ENCODE measurements at places on chromosomes 2 and 18. TPM values are rescaled to one million over a fixed set of nuclear protein-coding genes. Genes with fewer than 3 reads are reported as not detected.

POTEJ gene
- polyA plus RNA-seq = 0.06 TPM

DNA sequence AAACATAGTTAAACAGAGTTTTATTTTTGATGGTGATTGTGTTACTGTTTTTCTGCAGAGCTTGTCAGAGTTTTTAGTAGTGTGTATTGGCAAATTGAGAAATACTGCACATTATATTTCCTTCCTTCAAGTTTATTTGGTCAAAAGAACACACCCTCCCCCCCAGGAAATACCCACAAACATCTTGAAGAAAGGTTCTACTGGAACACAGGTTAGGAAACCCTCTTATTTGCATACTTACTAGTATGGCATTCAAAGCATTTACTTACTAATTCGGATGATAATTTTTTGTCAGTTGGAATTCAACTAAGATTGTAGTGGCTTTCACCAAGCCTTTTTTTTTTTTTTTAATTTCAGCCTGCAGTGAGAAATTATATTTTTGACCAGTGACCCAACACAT is 9.1 kb downstream of the CAB39 start:
- no peak for DNase-seq

DNA sequence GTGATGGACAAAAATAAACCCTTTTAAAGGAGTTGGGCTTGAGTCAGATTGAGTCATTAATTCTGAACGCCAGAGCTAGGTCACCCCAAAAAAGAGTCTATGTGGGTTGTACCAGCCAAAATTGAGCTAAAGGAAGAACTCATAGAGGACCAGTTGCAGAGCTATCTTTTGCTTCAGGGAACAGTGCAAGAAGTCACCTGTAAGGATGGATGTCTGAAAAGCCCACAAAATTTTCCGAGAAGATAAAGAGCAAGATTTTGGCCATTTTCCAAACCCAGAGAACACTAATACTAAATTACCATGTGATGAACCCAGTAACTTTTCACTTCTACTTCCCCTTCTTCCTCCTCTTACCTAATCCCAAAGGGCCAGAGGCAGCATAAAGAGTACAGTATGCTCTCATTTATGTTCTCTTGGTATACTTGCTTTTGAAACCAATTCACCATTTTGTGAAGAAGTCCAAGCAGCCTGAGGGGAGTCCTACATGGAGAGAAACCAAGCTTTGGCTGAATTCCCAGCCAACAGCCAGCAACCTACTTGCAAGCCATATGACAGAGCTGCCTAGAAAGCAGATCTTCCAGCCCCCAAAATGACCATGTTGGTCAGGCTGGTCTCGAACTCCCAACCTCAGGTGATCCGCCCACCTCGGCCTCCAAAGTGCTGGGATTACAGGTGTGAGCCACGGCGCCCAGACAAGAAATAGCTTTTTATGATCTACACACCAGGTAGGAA is 551.7 kb downstream of the SATB2 start:
- DNase-seq = no peak

ELOA2 gene
- polyA plus RNA-seq = not detected

- no peak for DNase-seq
Observed at GRCh38 chr2:158750458-158751125, 44.5 kb upstream of the DAPL1 start.

LYG1 gene
- 2.4 TPM for polyA plus RNA-seq

SERPINB5 gene
- 0.56 TPM for polyA plus RNA-seq

GRCh38 chr2:181594322-181594721 is 62.6 kb downstream of the CERKL start:
- no peak for DNase-seq

- DNase-seq = no peak
Observed at GRCh38 chr2:5699963-5700362, 7.8 kb downstream of the SOX11 start.

SLC11A1 gene
- polyA plus RNA-seq = 1.7 TPM

SALL3 gene
- not detected for polyA plus RNA-seq

GRCh38 chr2:46067062-46067461 is 230.1 kb upstream of the EPAS1 start:
- no peak for DNase-seq

GRCh38 chr2:71611781-71612527 is 158.6 kb downstream of the DYSF start:
- DNase-seq = no peak

GRCh38 chr18:25057491-25058050 is 294.4 kb downstream of the ZNF521 start:
- no peak for DNase-seq

DNA sequence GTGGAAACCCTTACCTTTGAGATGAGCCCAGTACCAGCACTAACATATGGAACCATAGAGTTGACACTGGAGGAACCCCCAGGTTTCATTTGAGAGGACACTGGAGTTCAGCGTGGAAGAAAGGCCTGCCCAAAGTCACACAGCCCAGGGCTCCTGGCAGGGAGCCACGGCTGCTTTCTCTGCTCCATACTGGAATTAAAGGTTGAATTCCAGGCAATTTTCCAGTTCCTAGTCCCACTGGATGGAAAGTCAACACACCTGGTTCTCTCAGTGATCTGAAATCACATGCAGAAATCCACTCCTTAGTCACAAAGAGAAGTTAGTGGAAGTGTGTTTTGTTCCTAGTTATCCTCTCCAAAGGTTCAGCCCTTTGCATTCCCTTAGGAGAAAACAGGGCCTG is 336.1 kb upstream of the SKOR2 start:
- no peak for DNase-seq

DNA sequence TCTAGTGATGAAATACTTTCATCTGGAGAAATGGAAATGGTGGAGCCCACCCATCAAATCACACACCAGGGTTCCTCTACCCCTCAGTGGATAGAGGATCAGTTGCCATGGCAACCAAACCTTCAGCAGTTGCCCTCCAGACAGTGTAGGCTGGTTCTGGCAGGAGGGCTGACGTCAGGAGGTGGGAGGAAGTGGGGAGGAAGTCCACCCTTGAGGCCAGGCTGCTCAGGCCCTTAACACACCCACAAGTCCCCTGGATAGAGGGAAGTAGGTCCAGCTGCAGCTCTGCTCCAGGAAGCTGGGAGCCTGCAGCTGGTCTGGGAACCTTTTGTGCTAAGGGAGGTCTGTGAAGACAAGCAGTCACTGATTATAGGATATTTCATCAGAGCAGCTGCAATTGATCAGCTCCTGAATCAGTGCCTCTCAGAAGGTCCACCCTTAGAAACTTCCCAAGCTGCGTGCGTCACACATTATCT is 186.6 kb downstream of the MTX2 start:
- peak; percentile 89 for DNase-seq

FOXD4L1 gene
- 4.4 TPM for polyA plus RNA-seq

DNA sequence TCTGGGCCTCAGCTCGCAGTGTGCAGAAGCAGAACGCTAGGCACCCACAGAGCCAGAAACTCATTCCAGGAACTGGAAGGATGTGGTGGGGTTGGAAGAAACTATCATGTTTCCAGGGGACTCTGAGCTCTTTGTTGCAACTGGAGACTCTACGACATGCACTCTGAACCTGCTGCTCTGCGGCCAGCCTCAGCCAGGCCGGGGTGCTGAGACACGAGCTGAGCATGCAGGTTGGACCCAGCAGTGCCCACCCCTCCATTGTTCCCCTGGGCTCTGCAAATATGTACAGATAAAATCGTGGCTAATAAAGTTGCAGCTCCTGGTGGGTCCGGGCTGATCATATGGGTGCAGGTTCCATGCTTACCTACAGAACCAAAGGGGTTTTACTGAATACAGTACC is 37.6 kb upstream of the ARL4C start:
- DNase-seq = no peak

DNA sequence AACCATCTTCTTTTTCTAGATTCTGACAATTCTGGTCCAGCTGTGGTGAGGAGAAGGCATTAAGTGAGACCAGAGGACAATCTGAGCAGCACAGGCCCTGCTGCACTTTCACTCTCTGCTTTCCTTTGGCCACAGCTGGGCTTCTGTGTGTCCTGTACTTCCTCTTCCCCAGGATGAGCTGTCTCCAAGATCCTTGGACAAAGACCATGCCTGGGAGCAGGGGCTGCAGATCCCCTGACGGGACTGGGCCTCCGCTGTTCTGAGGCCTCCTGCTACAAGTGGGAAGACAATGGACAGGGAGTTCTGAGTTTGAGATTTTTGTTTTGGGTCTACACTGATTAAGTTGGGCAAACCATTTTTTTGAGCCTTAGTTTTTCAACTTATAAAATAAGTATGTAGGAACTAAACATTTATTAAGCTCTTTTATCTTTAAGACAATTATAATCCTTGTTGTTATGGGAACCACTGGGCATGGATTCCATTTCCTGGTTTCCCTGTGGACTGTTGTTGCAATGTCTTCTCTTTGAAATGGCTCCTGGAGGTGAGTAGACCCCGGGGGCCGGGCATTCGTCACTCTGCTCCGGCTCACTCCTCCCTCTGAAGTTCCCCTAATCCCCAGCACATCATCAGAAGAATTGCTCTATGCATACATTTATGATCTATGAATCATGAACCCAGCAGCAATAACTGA is 266.6 kb downstream of the ACTR3 start:
- DNase-seq = peak; percentile 13

- DNase-seq = no peak
Observed at GRCh38 chr18:45553723-45554388, 61.4 kb upstream of the SLC14A2 start.

- DNase-seq = no peak
Observed at GRCh38 chr2:172655091-172655837, 80.4 kb upstream of the RAPGEF4 start.

LAMA1 gene
- polyA plus RNA-seq = 1.2 TPM

DNA sequence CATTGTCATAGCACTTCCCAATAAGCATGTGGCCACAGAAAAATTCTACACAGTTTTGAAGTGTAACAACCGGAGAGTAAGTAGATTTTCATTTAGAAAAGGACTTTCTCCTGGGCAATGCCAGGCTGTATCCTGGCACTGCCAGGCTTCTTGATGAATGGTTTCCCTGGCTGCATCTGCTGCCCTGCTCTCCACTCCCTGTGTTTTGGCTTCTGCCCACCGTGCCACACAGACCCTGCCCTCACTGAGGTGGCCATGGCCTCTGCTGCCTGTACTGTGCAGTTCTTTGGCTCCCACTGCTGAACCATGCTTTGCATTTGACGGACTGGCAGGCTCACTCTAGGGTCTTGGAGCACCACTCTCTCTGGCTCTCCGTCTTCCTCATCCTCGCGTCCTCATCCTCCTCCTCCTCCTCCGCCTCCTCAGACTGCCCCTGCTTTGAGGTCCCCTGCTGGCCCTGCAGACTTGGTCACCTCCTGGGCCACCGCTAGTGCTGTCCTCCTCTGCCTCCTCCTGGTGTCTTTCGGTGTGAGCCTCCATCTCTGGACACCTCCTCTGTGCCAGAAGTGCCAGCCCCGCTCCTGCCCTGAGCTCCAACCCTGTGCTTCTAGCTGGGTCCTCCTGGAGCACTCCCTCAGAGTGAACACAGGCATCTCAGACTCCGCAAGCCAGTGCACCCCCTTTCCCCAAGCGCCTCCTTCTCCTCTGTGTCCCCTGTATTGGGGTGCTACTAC is 45.9 kb upstream of the CNGA3 start:
- DNase-seq = no peak

GRCh38 chr2:152078662-152079061 is 20.2 kb downstream of the CACNB4 start:
- DNase-seq = no peak

DNA sequence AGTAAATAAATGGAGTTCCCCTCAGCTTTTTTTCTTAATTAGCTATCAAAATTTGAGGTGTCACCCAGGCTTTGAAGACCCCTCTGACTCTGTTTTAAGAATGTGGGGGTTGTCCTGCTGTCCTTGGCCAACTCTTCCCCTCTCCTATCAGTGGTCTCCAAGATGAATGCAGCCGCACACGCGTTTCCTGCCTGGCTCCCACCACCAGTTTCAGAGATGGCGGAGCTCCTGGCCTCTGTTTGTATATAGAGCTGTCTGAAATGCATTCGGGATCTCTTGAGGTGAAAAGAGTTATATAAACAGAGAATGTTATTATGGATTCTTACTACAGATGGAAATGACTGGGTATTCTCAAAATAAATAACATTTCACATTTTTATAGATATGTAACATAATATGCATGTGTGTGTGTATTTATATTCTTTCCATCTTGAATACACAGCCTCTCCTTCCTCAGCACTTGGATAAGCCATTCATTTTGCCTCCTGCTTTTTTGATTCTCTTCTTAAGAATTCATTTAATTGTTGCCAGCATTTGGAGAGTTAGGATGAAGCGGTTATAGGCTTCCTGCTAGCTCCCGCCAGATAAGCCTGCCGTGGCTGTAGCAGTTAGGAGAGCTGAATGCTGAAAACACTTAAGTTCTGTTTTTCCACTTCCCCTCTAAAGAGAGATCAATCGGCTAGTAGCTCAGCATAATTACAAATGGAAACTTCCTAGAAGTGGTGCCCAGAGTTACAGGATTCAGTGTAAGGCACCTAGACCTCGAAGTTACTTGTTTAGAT is 659.3 kb upstream of the FANCL start:
- DNase-seq = peak; percentile 26

DNA sequence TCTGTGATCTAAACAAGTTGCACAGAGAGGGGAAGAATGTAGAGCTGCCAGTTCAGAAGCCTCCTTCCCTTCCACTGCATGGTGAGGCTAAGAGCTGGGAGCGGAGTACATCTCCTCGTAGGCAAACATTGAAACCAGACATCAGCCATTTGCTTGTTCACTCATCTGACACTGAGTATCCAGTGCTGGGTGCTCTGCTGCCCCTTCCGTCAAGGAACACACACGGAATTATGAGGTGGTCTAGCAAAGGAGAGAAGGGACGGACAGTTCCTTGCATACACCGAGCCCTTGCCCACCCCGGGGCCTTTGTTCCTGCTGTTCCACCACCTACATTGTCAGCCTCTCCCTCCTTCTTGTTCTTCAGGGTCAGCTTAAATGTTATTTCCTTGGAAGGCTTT is 44.6 kb downstream of the SLC4A1AP start:
- DNase-seq = no peak

SERPINB3 gene
- polyA plus RNA-seq = not detected

VWA3B gene
- polyA plus RNA-seq = 1.0 TPM

DNA sequence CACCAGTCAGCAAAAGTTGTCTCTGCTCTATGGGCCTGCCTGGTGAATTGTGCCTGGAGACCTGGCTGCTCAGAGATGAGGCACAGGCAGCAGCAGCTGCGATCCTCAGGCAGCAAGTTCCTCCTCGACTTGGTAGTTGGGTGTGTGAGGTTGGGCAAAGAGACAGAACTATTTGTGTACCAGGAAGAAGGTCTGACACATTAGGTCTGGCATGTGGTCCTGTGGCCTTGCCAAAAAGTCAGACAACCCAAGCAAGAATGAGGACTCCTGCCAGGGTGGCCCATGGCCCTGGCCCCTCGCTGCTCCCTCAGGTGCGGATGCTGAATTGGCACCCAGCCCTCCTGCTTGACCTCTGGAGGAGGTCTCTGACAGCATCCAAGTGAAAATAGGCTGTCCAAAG is 192.7 kb downstream of the DYSF start:
- no peak for DNase-seq

DNA sequence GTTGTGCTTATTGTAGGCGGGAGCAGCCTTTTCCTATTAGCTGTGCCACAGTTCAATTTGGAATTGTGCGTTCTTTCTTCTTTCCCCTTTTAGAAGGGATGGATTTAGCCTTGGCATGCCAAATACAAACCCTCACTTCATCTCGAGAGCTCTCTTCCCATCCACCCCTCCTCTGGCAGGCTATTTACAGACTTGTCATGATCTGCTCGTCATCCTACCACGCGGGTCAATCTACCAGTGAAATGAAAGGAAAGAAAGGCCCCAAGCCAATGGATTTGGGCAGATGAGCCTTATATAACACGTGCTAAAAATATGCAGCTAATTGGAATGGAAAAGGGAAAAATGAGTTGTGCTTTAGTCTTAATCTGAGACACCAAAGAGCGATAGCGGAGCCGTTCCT is 277.5 kb downstream of the PRKCE start:
- DNase-seq = no peak

GRCh38 chr18:28469946-28470345 is 293.0 kb upstream of the CDH2 start:
- no peak for DNase-seq

GRCh38 chr2:128053331-128053730 is 25.5 kb upstream of the SAP130 start:
- DNase-seq = no peak

ACAA2 gene
- polyA plus RNA-seq = 71.2 TPM

Data from hindlimb muscle (tissue), 1 donor.